ENCODE measurements at places on chromosomes 3 and 15.

- DNase-seq: no peak
Observed at GRCh38 chr3:141386611-141387111, 18.4 kb downstream of the ZBTB38 start.

DNA sequence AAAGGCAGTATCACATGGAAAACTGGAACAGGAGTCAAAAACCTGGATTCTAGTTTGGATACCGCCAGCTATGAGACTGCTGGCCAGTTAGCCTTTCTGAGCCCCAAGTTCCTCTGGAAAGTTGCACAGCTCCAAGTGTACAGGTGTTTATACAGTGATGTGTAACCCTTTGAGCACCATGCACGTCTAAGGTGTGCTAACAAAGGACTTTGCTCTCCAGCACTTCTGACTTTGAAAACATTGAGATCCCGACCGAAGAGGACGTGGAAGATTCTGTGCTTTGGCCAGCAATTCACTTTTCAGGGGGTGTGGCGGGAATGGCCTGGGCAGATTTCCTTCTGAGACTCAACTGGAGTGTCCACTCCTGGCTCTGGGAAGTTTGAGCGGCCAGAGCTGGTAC is 45.8 kb upstream of the UMPS start:
- no peak for DNase-seq

GRCh38 chr3:69226071-69226470 is 103.7 kb upstream of the LMOD3 start:
- no peak for DNase-seq

GRCh38 chr15:90561344-90562244 is 31.9 kb downstream of the CRTC3 start:
- no peak for DNase-seq

DNA sequence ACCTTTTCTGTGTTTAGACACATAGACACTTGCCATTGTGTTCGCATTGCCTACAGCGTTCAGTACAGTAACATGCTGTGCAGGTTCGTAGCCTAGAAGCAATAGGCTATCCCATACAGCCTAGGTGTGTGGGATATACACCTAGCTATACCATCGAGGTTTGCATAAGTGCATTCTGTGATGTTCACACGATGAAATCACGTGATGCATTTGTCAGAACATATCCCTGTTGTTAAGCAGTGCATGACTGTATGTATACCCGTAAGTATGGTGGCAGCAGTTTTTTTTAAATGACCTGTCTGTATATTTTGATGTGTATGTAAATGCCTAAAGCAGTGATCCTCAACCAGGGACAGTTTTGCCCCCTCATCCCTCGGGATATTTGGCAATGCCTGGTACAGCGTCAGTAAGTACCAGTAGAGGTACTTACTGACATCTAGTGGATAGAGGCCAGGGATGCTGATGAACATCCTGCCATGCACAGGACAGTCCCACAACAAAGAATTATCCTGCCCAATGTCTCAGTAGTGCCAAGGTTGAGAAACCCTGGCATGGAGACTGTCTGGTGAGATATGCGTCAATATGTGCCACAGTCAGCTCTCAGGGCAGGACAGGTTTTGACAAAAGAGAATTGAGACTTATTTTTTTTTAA is 129.1 kb downstream of the HCN4 start:
- DNase-seq: no peak

GRCh38 chr3:181739628-181740027 is 27.9 kb downstream of the SOX2 start:
- DNase-seq: no peak

GRCh38 chr3:155367506-155367905 is 74.0 kb upstream of the STRIT1 start:
- no peak for DNase-seq

DNA sequence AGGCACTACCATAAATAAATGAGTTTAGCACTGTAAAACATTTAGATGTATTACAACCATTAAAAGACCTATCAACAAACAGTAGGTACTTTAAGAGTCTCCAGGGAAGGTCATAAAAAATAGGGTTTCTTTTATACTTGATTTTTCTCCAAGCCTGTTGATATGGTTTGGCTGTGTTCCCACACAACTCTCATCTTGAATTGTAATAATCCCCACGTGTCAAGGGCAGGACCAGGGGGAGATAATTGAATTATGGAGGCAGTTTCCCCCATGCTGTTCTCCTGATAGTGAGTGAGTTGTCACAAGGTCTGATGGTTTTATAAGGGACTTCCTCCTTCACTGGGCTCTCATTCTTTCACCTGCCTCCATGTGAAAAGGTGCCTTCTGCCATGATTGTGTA is 468.9 kb upstream of the UBE2E2 start:
- no peak for DNase-seq

DNA sequence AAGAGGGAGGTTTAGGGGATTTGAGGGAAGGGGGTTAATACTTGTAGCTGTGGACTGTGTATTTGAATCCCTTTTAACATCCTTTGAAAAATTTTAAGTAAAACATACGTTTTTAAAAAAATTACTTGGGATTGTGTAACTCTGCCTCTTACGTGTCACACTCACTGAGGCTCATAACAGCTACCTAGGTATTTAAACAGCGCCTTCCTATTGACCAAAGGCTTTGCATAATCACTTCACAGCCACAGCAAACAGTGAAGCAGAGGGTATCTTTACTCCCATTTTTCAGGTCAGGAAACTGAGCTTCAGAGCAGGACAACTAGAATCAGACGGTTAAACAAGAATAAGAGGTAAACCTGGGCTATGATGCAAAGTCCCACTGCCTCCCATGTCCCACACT is 95.9 kb downstream of the TLE3 start:
- no peak for DNase-seq

GRCh38 chr3:78893161-78893560 is 874.6 kb downstream of the ROBO1 start:
- no peak for DNase-seq

DNA sequence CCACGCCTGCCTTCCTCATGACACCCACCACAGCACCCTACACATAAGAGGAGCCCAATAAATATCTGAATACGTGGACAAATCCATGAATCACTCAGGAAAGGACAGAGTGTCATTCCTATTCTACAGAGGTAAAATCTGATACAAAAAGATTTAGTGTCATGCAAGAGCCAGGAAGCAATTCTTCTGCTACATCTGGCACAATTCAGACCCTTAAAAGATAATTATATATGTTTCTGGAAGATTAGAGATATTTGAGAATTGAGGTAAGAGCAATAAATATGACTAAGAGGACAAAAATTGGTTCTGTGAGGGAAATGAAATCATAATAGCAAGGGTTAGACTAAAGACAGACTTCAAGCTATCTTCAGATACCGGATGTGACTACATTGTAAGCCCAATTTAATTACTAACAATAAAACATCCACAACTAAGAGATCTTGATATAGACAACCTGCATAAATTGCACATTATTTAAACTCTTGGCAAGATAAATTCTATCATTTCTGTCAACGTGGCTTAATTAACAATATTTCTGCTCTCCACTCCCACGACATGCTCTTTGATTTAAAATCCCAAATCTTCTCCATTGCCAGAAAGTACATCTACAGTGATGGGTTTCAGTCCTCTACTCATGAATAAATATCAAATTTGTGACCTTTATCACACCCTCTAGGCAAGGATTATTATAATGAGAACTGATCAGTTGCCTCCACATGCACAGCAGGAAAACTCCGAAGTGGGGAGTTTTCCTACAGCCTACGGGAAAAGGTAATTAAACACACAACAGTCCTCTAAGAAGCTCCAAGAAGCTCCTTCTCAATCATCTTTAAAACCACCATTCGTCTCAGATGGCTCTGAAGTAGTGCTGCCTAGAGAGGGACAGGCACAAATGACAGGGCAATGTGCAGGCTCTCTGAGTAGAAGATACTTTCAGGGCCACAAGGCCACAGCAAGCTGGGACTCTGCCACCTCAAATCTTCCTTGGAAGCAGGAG is 32.6 kb downstream of the MB21D2 start:
- DNase-seq: no peak

DNA sequence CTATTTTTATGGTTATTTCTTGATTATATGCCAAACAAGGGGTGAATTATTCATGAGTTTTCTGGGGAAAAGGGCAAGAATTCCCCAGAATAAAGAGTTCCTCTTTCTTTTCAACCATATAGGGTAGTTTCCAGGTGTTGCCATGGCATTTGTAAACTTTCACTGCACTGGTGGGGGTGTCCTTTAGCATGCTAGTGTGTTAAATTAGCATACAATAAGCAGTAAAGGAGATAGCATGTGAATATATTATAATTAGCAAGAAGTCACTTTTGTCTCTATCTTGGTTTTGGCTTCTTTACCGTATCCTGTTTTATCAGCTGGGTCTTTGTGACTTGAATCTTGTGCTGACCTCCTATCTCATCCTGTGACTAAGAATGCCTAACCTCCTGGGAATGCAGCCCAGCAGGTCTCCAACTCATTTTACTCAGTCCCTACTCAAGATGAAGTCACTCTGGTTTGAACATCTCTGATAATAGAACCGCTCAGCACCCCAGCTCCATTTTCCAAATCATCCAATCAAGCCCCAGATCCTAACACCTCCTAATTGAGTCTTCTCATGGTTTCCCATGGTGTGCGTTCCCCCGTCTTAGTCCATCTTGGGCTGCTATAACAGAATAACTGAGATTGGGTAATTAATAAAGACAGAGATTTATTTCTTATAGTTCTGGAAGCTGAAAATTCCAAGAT is 3.4 kb upstream of the SELENOT start:
- no peak for DNase-seq

GRCh38 chr15:90064911-90065681 is 37.2 kb downstream of the IDH2 start:
- DNase-seq: peak; percentile 88

GRCh38 chr15:51737522-51738305 is at the start of gene LYSMD2:
LYSMD2 (minus strand) TSS chr15:51737655; CDS start chr15:51737622, 33 bp downstream.
- peak; percentile 92 for DNase-seq

DNA sequence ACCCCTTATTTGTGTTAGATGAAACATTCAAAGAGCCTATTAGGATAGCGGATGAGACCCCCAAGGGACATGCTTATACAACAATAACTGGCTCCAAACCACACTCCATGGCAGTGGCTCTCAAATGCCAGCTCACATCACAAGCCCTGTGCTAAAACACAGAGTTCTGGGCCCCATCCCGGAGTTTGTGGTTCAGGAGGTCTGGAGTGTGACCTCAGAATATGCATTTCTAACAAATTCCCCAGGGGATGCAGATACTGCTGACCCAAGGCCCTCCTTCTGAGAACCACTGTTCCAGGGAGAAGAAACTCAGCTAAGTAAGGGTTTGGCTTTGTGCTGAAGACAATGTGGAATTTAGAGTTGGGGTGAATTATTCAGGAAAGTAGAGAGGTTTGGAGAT is 3.6 kb downstream of the CCRL2 start:
- no peak for DNase-seq

DNA sequence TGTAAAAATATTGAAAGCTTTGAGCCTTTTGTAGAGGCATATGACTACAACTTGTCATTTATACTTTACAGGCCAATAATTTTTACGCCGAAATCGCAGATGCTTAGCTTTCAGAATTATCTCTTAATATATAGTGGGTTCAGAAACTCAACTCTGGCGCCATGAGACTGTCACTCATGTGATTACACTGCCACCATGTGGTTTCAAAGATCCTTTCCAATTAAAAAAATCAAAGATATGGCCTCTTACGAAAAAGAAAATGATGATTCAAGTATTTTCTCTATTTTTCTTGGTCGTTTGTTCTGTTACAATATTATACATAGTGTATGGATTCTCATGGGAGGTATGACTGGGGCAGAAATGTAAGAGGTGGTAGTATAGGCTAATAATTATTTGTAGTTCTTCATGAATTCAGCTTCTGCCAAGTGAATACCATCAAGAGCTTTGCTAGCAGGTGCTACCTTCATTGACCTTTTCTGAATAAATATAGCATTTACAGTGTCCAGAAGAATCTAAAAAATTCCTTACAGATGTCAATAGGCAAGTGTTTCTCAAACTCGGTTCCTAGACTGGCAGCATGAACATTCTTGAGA is 751.7 kb upstream of the GOLIM4 start:
- no peak for DNase-seq

GRCh38 chr3:123723522-123724168 is 138.8 kb upstream of the HACD2 start:
- DNase-seq: no peak

- no peak for DNase-seq
Observed at GRCh38 chr3:62785384-62785783, 89.8 kb downstream of the CADPS start.

GRCh38 chr15:81023483-81024264 is 23.0 kb downstream of the TLNRD1 start:
- peak; percentile 88 for DNase-seq

- DNase-seq: peak; percentile 36
Observed at GRCh38 chr15:77983708-77984445, 93.6 kb downstream of the TBC1D2B start.

GRCh38 chr3:158221426-158221825 is 111.5 kb downstream of the RSRC1 start:
- DNase-seq: no peak

DNA sequence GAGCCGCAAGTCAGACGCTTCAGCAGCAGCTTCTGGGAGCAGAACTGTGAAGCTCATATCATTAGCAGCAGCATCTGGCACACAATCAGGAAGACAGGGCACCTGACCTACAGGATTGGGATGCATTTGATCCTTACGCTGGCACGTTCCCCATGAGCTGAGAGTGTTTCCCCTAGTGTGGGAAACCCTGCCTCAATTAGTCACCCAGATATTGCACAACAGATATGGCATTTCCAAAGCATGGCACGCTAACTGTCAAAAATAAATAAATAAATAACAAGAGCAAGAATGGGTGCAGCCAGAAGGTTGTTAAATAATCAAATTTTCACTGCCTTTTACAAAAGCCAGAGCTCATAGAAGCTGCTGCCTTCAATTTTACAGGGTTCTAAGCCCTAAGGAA is 189.6 kb upstream of the THBS1 start:
- no peak for DNase-seq

- DNase-seq: no peak
Observed at GRCh38 chr3:53069422-53070068, 23.7 kb upstream of the SFMBT1 start.

GRCh38 chr15:36591536-36592411 is 12.3 kb downstream of the CDIN1 start:
- DNase-seq: no peak

- no peak for DNase-seq
Observed at GRCh38 chr3:45654397-45654944, 34.7 kb upstream of the SACM1L start.

DNA sequence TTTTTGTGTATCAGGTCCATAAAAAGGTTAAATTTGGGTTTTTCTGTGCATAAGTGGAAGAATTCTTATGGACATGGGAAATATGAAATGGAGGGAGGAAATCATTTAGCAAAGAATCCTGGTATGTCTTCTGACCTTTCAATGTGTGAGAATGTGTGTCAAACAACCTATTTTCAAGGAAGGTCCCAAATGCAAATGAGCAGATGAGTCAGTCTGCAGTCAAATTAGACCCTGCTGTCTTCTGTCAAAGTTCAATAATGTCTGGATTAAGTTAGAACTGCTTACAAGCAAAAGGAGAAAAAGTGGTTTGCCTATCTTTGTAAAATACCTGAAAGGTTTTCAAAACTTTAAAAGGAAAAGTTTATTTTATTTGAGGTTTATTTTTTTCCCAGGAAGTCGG is 15.3 kb downstream of the FBN1 start:
- DNase-seq: no peak
